Muscle of leg (tissue), 16 donors: ENCODE measurements at places on chromosomes 3 and 15.

DNA sequence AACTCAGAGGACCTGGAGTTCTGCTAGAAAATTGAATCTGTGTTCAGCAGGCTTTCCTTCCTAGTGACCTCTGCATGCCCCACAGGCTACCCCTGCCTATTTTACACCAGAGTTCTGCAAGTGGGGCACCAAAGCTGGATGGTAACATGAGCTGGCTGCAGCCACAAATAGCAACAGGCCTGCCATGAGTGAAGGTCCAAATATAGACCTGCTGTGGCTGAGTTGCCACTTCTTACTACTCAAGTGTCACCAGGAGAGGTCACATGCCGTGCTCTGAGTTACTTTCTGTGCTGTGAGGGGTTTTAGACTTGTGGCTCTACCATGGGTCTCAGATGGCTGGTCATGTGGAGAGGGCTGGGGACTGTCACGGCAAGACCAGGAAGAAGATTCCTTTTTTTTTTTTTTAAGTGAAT lies at the start of gene FSD2:
Gene FSD2, minus strand, starts transcription at position 76 of the 413 bp plus-strand sequence. CDS start 18,679 bp downstream, outside the sequence.
- peak; percentile 85 for DNase-seq

DNA sequence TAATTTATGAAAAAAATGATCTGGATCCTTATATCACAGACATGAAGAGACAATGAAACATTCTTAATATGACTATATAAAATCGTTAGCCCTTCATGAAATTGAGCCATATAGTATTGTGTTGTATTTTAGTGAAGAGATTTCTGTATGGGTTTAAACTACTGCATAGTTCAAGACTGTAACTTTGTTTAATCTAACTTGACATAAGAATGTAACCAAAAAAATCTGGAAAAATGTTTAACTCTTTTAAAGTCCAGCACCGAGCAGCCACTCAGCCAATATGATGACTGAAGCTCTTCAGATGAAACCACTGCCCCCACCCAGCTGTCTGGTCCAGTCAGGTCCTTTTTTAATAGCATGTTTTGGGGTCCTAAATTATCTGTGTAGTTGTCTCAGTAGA lies 4.9 kb downstream of the NANOGP8 start:
- DNase-seq, result no peak

DNA sequence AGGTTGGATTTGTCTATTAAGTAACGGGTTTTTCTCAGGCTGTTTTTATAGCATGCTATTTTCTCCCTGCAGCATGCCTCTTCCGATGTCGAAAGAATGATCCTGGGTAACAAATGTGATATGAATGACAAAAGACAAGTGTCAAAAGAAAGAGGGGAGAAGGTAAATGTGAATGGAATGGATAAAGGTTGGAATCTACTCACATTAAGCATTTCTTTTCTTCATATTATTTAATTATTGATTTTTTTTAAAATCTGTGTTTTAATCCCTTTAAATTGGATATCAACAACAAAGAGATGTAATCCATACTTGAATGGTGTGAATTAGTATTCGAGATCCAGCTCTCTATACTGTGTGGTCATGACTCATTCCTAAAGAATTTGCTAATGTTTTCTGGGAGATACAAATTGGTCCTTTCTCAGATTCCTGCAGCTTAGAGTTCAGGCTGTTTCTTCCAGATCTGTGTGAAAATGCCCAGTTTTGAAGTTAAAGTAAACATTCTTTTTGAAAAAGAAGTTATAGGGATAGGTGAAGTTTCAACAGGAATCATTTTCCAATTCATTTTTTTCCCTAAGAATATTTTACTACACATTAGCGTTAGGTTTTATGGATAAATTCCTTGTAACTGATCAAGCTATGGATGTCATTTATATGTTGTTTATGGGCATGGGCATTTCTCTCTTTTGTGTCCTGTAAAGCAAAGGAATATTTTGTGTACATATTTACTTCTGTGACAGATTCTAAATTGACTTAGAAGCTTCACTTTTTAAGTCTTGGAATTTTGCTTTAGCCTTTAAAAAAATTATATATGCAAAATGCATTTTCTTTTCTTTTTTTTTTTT lies 20.8 kb upstream of the APH1B start:
- peak; percentile 59 for DNase-seq

GRCh38 chr3:85427467-85427866 lies 468.7 kb downstream of the CADM2 start:
- no peak for DNase-seq

DNA sequence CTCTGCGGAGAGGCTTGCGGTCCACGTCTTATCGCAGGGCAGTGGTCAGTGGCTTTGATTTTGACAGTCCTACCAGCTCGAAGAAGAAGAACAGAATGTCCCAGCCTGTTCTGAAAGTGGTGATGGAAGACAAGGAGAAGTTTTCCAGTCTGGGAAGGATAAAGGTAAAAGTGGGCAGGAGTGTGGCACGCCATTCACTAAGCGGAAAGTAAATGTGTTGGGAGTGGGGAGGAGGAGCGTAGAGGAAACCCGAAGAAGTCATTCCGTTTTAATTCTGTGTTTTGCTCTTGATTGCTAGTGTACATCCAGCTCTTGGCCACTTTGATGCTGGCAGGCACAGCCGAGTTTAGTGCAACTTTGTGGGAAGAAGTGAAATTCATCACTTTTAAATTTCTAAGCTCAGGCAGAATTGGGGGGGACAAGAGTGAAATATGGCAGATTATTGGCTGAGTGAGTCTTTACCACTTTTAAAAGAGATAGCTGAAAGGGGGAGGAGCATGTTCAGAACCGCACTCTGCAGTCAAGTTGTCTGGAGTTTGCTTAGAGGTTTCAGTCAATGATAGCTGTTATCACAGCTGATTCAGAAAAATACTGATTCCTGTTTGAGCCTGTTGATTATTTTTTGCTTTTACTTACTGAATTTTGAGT lies 1.8 kb downstream of the ARHGEF26 start:
- DNase-seq, result peak; percentile 60

GRCh38 chr3:138374573-138375134 lies 26.3 kb downstream of the MRAS start:
- DNase-seq, result no peak

DNA sequence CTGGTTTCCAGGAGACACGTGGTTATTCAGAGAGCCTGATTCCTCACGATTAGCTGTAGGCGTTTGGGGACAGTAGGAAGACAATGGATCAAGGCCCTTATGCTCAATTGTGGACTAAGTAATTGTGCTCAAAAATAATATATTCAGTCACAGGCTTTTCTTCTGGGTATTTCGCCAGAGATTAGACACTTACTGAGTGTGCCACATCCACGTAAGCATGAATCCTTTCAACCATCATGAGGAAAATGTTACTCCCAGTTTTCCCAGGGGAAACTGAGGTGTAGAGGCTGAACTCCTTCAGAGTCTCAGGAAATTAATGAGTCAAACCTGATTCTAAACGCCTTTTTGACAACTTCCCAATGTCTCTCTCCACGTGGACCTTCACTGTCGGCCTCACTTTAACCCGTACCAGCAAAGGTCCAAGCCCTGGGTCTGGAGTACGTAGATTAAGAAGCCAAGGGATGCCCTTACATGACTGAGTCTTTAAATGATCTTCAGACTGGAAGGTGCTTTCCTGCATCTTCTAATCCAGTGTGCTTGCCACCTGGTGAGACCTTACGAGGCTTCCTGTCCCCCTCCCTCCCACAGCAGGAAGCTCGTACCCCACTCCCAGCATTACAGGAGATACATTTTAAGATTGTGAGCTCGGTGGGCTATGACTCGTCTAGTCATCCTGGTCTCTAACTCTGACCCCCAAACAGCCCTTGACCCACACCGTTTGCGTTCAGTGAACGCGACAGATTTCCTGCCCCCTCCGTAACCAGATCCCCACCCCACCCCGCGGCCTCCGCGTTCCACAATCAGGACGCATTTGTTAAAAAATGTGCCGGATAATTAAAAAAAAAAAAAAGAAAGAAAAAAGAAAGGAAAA lies 1.7 kb downstream of the PKM start:
- DNase-seq, result peak; percentile 48

- DNase-seq, result no peak
Observed at GRCh38 chr15:99604865-99605264, 39.1 kb downstream of the MEF2A start.

- DNase-seq, result no peak
Observed at GRCh38 chr15:66647358-66647757, 54.7 kb upstream of the SMAD6 start.

DNA sequence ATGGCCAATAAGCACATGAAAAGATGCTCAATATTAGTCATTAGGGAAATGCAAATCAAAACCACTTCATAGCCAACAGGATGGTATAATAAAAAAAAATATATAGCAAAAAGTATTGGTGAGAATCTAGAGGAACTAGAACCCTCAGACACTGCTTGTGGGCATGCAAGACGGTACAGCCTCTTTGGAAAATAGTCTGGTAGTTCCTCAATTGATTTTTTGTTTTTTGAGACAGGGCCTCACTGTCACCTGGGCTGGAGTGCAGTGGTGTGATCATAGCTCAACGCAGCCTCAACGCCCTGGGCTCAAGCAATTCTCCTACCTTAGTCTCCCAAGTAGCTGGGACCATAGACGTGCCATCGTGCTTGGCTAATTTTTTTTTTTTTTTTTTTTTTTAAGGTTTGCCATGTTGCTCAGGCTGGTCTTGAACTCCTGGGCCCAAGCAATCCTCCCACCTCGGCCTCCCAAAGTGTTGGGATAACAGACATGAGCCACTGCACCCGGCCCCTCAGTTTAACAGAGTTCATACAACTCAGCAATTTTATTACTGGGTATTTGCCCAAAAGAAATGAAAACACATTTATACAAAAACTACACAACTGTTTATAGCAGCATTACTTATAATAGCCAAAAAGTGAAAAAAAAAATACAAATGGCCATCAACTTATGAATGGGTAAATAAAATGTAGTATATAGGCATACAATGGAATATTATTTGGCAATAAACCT lies 5.1 kb downstream of the PRC1 start:
- no peak for DNase-seq

DNA sequence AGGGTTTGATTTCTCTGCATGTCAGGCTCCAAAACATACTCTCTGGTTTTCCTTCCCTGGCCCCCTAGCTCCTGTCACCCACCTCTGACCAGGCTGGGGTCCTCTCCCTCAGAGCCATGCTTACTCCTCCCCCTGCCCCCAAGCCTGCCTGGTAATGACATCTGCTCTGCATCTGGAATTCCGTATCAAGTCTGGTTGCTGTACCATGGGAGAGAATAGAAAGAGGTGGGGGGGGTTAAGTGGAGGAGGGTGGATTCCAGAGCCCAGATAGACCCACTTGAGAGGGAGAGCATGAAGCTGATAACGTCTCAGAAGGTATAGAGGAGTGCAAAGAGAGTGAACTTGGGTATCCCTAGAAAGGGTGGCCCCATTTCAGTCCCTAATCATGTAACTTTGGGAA lies 4.2 kb downstream of the IGDCC4 start:
- DNase-seq, result no peak

DNA sequence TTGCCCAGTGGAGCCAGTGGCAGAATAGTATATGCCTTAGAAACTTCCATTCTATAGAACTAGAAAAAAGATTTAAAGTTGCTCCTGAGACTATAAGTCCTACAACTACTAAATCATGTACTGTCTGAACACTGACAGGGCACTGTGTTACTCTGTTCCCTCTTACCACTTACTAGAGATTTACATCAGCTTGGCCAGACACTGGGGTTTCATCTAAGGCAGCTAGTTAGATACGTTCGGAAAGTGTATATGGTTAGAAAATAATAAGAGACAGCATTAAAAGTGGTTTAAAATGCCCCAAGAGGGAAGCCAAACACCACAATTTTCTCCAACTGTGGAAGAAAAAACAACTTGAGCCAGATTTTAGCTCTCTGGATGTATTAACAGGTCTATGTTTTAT lies 97.1 kb downstream of the FBN1 start:
- peak; percentile 57 for DNase-seq

GRCh38 chr3:17431484-17432045 lies 310.9 kb downstream of the TBC1D5 start:
- no peak for DNase-seq

DNA sequence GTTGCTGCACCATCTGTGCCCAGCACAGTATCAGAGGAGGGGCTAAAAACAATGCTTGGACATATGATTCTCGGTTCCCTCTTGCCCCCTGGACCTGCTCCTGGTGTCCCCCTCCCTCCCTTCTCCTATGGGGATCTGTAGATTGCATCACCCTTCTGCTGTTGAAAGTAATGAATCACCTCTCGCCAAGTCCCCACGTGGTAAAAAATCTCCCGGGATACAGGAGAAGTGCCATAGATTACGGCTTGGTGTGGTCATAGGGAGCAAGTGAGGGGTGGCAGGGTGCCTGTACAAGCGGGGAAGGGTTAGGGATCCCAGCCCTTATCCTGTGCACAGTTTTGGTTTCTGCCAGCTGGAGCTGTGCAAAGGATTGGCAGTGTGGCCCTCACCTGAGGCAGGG lies 37.7 kb downstream of the AMOTL2 start:
- no peak for DNase-seq

- DNase-seq, result no peak
Observed at GRCh38 chr3:194468086-194468485, 18.7 kb downstream of the ATP13A3 start.

GRCh38 chr15:50576166-50576565 lies 29.7 kb upstream of the USP50 start:
- DNase-seq, result no peak

- no peak for DNase-seq
Observed at GRCh38 chr3:188125076-188125475, 28.9 kb upstream of the LPP start.

DNA sequence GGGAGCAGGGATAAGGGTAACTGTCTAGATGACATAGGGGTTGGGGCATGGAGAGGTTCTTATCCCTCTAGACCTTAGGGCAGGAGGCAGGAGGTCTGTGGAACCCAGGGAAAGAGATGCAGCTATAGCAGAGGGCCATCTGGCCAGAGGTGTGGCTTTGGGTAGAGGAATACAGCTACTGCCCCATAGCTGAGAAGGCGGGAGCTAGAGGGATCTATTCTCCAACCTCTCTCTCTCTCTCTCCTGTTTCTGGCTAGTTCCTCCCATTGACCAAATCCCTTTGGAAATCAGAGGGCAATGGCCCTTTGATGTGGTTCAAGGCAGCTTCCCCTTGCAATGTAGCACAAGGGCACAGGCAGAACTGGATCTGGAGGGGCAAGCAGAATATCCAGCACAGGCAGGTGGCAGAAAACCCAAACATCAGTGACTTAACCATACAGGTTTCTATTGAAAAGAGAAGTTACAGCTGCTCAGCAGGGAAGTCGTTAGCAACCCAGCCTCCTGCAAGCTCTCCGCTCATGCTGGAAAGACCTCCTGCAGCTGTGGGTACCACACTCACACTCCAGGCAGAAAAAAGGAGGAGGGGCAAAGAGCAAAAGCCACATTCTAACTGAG lies 22.3 kb upstream of the LMOD3 start:
- no peak for DNase-seq

GRCh38 chr3:178393824-178394223 lies 142.4 kb upstream of the KCNMB2 start:
- DNase-seq, result peak; percentile 81

DNA sequence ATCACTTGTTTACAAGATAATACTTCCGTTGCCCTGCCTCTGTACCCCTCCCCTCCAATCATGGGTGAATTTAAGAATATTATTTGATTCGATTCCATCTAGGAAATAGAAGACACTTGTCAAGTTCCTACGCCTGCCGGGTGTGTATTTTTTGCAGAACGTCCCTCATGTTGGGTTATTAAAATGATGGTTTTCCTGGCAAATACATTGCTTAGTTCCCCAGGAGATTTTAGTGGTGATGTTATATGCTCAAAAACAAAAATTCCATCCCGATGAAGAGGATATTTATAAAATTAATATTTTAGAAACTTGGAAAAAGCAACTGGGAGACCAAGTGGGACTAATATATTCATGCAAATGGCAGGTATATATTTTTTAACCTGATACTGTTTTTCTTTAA lies 548.4 kb downstream of the EDEM1 start:
- DNase-seq, result peak; percentile 67
